ENCODE measurements at places on chromosomes 11 and 22. TPM values are rescaled to one million over a fixed set of nuclear protein-coding genes. Genes with fewer than 3 reads are reported as not detected.

DNA sequence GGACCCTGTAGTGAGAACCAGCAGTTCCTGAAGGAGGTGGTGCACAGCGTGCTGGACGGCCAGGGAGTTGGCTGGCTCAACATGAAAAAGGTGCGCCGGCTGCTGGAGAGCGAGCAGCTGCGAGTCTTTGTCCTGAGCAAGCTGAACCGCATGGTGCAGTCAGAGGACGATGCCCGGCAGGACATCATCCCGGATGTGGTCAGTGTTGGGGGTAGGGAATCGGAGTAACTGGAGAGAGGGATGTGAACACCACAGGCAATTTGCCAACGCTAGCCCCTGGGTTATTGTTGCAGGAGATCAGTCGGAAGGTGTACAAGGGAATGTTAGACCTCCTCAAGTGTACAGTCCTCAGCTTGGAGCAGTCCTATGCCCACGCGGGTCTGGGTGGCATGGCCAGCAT lies 19.9 kb downstream of the MADD start:
- no peak overlapping the region for H3K4me3 ChIP-seq
- H3K4me1 ChIP-seq, result no peaks in the 10 kb centered on the region
- no peak for DNase-seq
- H3K36me3 ChIP-seq, result peaks cover 10% of the 10 kb centered on the region

DNA sequence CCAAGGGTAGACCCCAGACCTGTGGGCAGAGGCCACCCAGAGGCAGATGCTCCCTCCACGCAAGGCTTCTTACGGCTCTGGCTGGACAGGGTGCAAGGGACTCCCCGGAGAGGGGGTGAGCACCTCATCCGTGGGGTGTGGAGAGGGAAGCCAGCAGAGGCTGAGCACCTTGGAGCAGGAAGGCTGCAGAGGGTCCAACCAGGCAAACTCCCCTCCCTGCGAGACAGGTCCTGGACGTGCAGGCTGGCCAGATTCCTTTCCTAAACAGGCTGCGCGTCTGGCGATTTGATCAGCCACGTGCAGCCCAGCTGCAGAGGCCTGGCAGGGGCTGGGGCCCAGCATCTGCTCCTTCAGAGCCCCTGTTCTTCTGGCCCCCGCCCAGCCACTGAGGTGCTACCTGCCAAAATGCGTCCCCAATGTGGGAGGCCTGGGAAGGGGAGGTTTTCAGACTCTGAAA lies 49.3 kb downstream of the WNT11 start:
- H3K4me3 ChIP-seq, result no peak overlapping the region
- H3K27ac ChIP-seq, result no peak overlapping the region
- no peaks in the 10 kb centered on the region for H3K36me3 ChIP-seq
- H3K4me1 ChIP-seq, result peaks cover 15% of the 10 kb centered on the region

DNA sequence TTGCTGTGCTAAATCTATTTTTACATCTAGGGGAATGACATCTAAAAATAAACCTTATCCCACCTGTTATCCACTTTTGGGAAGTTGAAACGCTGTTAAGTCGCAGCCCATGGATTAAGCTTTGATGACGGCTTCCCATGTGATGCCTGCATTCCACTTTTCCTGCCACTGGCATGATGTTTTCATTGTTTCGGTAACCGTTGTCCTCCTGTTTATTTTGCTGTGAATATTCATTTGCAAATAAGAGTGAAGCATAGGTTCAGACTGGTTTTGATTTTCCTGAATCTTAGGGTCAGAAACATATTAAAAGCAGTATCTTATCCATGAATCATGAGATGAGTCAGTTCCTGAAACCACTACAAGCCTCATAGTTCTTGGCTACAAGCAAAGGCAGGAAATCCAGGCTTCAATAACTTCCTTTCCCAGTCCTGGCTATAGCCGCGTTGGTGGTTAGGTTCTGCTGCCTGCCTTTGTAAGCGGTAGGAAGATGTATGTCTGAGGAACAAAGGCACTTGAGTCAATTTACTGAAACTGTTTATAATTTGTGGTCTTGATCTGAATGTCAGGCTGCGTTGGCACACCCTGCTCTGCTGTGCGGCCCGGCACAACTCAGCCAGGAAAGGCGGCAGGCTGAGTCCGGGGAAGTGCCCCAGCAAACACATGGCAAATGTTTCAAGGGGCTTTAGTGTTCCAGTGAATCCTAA lies 19.4 kb downstream of the TEAD1 start:
- no peak for DNase-seq
- H3K27me3 ChIP-seq, result peaks cover 7% of the 10 kb centered on the region
- H3K4me1 ChIP-seq, result peaks cover 56% of the 10 kb centered on the region
- H3K36me3 ChIP-seq, result no peaks in the 10 kb centered on the region
- no peak overlapping the region for H3K4me3 ChIP-seq

- H3K36me3 ChIP-seq, result no peaks in the 10 kb centered on the region
- peak overlapping the region; percentile 39 for H3K27ac ChIP-seq
- H3K27me3 ChIP-seq, result peaks cover 3% of the 10 kb centered on the region
- H3K4me3 ChIP-seq, result peak overlapping the region; percentile 84
Measured at GRCh38 chr22:41302021-41302767, 869 bp downstream of the ZC3H7B start.

LRRC56 gene
- total RNA-seq, result 2.6 TPM

IGSF9B gene
- total RNA-seq, result 209 TPM

PGA3 gene
- not detected for total RNA-seq

ABCG4 gene
- 2.4 TPM for total RNA-seq

Data from glutamatergic neuron (in vitro differentiated cells).